ENCODE measurements at places on chromosomes 3 and 15.

- peak; percentile 57 for DNase-seq
These were observed 848 bp upstream of the CADPS start for GRCh38 chr3:62876064-62876463.

DNA sequence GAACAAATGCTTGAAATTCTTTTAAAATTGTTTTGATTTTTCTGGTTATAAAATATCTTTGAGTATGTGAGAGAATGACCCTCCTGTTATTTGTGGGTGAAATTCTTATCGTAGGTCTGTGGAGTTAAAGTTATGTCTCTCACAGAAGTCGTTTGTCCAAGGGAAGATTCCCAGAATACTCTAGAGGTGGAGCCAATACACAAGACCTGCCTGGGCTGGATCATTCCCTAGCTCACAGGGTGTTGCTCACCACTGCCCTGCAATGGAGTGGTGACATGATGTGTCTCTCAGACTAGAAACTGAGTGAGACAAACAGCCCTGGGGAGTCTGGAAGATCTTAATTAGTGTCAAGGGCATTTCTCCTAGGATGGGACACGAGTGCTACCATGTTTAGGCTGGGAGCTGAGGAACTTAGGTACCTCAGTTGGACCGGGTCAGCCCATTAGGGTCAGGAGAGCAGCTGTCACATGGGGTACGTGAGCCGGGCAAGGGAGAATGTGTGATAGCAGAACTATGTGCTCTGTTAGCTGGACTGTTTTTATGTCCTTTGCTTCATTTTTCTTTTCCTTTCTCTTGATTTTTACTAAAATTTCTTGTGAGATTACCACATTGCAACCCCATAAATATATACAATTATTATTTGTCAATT is 53.6 kb upstream of the MYO5C start:
- no peak for DNase-seq

GRCh38 chr3:152299249-152299976 is 30.7 kb downstream of the MBNL1 start:
- DNase-seq: no peak

GRCh38 chr15:26901041-26901440 is 34.2 kb downstream of the GABRA5 start:
- DNase-seq: no peak

DNA sequence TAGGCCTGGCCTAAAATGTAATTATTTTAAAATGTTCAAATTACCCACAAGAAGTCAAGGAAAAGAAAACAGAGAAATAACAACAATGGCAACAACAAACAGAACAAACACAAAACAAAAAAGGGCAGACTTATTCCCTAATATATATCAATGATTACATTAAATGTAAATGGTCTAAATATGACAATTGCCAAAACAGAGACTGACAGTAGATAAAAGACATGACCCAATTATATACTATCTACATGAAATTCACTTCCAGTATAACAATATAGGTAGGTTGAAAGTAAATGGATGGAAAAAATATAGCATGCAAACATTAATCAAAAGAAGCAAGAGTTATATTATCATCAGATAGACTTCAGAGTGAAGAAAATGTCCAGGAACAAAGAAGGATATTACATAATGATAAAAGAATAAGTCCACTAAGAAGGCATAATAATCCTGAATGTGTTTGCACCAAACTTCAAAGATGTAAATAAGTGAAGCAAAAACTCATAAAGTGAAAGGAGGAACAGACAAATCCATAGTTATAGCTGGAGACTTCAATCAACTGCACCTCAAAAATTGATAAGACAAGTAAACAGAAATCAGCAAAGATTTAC is 6.5 kb downstream of the SEC22C start:
- DNase-seq: no peak

GRCh38 chr3:187150599-187150998 is 11.3 kb upstream of the RPL39L start:
- no peak for DNase-seq

GRCh38 chr15:57422113-57422754 is 45.9 kb downstream of the CGNL1 start:
- DNase-seq: peak; percentile 53

DNA sequence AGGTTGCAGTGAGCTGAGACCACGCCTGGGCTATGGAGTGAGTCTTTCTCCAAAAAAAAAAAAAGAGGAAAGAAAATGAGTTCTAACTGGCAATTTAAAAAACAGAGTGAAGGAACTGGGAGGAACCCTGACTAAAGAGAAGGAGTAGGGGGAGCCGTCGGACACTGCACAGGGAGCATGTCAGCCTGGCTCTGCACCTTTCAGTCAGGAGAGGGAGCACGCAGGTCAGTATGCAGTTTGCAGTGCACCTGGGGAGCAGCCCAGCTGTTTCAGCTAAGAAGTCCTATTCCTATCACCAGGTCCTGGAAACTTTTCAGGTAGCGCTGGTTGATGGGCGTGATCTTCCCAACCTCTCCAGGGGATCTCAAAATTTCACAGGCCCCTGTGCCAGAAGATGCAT is 14.9 kb upstream of the ZXDC start:
- DNase-seq: no peak
